ENCODE measurements at places on chromosomes 16 and 17.

DNA sequence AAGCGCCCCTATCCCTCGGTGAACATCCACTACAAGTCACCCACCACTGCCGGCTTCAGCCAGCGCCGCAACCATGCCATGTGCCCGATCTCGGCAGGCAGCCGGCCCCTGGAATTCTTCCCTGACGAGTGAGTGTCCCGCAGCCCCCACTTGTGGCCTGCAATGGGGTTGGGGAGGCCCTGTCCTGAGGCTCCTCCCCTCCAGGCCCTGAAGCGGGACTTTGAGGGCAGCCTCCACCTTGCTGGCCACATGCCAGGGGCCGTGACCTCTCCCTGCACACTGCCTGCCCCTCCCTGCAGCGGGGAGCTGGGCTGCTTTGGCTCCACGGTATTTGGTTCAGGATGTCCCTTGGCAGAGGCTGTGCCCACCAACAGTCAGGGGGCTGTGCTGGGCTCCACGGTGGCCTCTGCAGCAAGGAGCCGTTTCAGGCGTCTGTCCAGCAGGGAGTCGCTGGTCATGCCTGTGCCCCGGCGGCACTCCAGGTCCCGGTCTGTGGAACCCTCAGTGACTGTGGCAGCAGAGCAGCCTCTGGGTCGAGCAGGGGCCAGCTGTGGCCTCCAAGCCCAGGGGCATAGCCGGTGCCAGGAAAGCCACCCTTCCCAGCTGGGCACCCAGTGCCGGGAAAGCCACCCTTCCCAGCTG, 8.3 kb downstream of the NME3 start:
- DNase-seq: no peak

- DNase-seq: no peak
These were observed 53.6 kb downstream of the WNT3 start for GRCh38 chr17:46764709-46765401.

- no peak for DNase-seq
These were observed 1.9 kb downstream of the XAF1 start for GRCh38 chr17:6757747-6758146.

- no peak for DNase-seq
These were observed 587 bp downstream of the RNF157 start for GRCh38 chr17:76239538-76240274.

- no peak for DNase-seq
These were observed 110.3 kb downstream of the CYB561 start for GRCh38 chr17:63335831-63336230.

DNA sequence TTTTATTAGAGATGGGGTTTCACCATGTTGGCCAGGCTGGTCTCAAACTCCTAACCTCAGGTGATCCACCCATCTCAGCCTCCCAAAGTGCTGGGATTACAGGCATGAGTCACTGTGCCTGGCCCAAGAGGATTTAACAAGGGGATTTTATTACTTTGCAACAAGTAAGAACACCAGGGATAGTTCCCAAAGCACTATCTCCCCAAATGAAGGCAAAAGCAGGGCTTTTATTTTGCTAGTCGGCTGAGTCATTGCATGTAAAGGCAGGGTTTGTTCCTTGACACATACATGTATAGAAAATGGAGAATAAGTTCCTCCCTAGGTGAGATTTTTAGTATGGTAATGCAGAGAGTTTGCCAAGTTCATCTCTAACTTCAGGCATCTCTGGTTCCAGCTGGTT, 24.0 kb downstream of the REXO5 start:
- no peak for DNase-seq

DNA sequence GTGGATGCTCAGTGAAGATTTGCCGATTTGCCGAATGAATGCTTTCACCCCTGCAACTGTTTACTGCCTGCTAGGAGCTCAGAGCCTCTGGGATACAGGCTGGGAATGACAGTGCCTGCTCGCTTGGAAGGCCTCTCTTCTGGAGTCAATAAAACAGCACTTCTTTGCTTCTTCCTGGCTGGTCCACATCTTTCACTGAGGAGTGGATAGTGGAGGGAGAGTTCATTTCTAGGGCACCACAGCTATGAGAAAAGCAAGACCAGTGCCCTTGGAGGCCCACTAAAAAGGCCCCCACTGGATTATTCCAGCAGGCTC, 3.1 kb upstream of the USP7 start:
- DNase-seq: no peak

GRCh38 chr16:85010446-85010930, 847 bp downstream of the ZDHHC7 start:
- no peak for DNase-seq

DNA sequence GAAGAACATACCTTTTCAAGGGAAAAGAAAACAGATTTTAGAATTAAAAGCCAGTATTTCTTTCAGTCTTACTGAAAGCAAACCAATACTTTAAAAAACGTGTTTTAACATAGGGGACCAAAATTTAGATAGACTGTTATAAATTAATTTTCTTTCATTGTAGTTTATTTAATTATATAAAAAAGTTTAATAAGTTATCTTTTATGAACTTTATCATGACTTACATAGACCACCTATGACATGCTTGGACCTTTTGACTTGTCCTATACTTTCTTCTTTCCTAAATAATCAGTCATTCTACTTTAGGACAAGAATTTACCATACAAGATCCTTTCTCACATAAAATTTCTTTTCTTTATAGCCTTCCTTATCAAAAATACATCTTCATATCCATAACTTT, 102.0 kb upstream of the HAS3 start:
- DNase-seq: no peak

GRCh38 chr16:70778901-70779309, 22.1 kb downstream of the VAC14 start:
- peak; percentile 12 for DNase-seq

- no peak for DNase-seq
These were observed 1.4 kb upstream of the GRIN2C start for GRCh38 chr17:74860872-74861661.

DNA sequence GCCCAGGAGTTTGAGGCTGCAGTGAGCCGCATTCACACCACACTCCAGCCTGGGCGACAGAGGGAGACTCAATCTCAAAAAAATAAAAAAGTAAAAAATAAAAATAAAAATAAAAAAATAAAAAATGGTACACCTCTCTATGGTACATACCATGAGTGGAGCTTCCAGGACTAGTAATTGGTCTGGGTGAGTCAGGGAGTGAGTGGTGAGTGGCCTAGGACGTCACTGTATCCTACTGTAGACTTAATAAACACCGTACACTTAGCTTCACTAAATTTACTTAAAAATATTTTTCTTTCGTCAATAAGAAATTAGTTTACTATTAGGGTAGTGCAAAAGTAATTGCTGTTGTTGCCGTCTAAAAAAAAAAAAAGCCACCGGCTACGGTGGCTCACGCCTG, 9.0 kb downstream of the CDH5 start:
- no peak for DNase-seq

DNA sequence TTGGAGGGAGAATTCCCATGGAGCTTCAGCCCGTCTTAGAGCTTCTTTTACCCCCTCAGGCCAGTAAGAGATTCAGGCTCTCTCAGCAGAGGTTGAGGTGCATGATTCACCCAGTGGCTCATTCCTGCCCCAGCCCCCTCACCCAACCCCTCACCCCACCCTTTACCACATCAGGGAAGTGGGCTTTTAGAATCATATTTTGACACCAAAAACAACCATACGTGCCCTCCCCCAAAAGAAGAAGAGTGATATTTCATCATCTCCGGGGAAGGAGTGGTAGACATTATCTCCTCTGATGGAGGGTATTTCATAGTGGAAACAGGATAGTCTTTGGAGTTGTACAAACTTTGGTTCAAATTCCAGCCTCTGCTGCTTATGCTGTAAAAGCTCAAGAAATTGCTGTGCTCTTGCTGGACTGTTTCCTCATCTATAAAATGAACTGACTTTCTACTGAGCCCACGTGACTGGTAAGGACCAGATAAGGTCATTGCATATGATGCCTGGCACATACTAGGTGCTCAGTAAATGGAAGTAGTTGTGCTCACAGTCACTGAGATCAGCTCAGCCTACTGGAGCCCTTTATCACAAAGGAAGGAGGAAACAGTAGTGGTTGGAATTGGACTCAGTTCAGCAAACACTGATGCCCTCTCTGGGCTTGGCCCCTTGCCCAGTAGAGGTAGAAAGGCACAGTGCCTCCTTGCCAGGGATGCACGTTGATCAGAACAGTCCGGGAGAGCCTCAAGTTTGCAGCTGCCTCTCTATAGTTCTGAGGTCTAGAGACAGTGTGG, 18.3 kb upstream of the CCL5 start:
- no peak for DNase-seq

DNA sequence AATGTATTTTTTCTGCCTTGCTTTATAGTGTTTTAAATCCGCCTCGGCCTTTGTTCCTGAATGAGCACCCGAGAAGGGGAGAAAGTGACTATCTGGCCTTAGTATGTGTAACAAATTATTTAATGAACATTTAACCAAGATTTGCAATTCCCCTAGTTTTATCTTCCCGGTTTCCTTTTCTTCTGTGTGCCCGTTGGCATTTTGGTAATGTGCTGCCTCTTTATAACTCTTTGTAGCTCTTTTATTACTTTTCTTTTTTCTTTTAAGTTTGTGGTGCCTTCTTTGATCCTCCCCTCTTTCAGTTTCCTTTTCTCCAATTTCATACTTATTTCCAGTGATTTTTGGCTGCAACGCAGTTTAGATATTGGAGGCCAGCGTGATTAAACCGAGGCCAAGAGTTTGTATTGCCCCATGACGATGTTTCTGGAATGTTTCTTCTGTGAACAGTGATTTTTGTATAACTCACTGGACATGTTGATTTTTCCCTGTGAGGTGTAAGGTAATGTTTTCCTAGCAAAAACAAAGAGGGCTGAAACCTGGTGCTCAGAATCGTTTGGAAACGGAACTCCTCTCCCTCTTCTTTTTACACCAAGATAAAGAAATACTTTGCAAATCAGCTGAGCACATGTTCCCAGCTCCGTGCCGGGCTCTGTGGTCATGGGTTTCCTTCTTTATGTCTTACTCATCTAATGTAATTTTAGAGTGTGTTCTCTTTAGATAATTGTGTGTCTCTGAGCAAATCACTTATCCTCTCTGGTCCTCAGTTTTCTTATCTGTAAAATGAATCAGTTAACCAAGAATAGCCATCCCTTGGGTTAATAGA, 344.3 kb downstream of the WWOX start:
- no peak for DNase-seq

DNA sequence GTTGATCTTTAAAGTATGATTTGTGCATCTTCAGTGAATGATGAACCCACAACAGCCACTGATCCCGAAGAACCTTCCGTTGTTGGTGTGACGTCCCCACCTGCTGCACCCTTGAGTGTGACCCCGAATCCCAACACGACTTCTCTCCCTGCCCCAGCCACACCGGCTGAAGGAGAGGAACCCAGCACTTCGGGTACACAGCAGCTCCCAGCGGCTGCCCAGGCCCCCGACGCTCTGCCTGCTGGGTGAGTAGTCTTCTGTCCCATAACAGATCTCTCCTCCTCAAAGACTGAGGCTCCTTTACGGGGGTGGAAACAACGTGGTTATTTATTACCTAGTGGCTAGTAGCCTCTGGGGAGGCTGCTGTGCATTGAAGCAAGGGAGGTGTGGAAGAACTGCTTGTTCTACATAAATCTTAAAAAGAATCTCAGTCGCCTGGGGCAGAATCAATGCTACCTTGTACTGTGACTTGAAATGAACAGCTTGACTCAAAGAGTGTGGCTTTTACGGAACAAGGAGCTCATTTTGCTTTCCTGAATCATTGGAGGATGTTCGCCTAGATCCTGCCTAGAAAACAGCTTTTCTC, 63.0 kb upstream of the CLEC18A start:
- no peak for DNase-seq

- DNase-seq: no peak
These were observed 4.8 kb upstream of the GLG1 start for GRCh38 chr16:74611721-74612120.

GRCh38 chr16:77057161-77057774, 133.7 kb upstream of the MON1B start:
- DNase-seq: no peak

DNA sequence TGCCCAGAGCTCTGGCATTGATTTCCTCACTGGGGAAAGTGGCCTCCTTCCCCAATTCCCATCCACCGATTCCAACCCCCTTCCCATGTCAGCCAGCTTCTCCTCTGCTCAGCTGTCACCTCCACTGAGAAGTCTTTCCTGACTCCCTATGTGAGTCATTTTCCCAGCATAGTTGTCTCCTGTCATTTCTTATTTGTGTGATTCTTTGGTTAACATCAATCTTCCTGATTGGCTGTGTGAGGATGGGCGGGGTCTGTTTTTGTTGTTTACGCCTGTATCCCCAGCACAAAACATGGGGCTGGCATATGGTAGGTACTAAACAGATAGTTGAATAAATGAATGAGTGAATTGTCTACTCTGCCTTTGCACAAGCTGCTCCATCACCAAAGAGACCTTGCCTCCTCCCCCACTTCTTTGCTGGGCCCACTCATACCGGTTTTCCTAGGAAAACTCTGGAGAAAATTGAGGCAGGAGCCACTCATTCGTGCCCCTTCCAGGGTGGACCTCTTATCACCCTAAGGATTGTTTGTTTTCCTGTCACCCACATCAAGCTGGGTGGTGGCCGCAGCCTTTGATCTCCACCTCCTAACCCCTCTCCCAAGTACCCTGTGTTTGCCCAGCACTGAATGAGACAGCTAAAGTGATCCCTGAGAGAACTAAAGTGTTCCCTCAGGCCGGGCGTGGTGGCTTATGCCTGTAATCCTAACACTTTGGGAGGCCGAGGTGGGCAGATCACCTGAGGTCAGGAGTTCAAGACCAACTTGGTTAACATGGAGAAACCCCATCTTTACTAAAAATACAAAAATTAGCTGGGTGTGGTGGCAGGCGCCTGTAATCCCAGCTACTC, 1.2 kb upstream of the GRB7 start:
- DNase-seq: no peak

DNA sequence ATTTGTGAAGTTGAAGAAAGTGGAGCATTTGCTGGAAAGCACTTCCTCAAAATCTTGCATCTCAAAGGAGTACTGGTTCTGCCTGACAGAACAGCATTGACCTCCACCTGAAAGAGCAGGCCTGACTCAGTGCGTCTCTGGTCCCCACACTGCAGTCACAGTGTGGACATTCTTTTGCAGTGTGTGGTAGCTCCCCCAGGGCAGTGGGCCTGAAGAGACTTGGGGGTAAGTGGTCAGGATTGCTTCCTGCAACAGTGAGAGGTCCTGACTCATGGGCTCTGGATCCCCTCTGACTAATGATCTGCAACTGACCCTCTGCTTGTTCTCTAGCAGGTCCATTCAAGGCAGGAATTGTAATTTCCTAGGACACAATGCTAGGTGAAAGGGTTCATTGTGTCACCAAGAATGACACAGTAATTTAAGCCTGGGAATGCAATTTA, 204.9 kb upstream of the KCNJ16 start:
- no peak for DNase-seq

GRCh38 chr16:69894676-69895075, 56.5 kb upstream of the CLEC18A start:
- no peak for DNase-seq

All from NCI-H748 treated with DMSO at 0.1 percent for 48 hours (cell line).